ENCODE measurements at places on chromosomes 5 and 9.

DNA sequence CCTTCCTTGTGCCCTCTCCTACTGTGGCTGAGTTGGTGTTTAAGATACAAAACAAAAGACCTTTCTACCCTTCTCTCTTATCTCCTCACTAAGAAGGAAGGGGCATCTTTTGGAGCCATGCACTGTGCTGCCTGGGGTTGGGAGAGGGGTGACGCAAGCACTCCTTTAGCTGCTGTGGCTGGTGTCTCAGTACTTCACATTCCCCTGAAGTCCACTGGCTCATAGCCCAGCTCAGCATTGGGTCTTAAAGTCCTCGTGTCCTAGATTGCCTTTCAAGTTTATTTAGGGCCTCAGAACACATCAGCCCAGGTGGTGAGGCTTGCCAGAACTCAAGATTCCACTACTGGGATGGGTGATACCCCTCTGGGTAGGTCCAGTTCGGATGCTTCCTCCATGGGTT, 325.9 kb upstream of the CYLC2 start:
- no peak for DNase-seq

DNA sequence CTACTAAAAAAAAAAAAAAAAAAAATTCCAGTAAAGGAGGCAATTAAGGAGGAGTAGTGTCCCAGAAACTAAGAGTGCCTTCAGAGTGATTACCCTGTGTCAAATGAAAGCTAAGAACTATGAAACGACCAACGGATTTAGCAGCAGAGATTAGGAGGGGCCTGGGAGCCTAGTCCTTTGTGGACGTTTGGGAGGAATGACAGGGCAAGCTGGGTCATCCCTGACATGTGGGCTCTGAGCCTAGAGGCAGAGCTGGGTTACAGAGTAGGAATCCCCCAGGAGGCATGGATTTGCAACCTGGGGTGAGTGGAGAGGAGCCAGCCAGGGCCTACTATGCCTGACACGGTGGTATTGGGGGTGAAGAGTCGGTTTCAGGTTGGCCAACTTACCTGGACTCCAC, 4.3 kb upstream of the ARID3C start:
- no peak for DNase-seq

DNA sequence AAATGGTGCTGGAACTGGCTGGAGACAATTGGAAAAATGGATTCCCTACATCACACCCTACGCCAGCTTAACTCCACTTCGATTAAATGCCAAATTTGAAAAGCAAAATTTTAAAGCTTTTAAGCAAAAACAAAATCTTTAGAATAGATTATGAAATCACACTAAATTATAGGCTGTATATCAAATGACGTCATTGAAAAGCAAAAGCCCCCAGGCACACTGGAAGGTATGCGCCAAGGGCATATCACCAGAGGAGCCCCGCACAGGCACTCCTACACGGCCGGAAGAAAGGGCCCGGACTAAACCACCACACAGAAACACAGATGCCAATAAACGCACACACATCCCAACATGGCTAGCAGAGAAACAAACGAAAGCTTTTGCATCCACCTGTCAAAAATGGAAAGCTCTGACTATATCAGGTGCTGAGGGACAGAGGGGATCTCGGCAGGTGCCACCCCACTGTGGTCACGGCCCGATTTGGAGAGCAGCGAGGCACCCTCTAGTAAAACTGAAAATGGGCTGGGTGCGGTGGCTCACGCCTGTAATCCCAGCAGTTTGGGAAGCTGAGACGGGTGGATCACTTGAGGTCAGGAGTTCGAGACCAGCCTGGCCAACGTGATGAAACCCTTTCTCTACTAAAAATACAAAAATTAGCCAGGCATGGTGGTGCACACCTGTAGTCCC, 17.0 kb upstream of the MXD3 start:
- no peak for DNase-seq

- DNase-seq, result no peak
Measured at GRCh38 chr5:15014809-15015208, 143.2 kb upstream of the ANKH start.

DNA sequence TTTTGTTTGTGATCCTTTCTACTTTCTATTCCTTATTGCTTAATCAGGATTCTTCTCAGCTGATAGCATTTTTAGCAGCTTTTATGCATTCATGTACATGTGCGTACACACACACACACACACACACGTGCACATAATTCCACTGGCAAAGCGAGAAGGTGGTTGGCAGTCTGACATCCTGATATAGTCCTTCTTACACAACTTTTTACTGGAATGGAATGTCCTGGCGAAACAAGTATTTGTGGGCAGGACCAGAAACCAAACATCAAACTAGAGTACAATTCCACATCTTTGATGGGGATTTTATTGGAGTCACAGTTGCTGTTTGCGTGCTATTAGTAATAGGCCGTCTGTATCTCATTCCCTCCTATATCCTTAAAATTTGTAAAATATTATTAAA, 356.5 kb downstream of the CCDC171 start:
- no peak for DNase-seq

DNA sequence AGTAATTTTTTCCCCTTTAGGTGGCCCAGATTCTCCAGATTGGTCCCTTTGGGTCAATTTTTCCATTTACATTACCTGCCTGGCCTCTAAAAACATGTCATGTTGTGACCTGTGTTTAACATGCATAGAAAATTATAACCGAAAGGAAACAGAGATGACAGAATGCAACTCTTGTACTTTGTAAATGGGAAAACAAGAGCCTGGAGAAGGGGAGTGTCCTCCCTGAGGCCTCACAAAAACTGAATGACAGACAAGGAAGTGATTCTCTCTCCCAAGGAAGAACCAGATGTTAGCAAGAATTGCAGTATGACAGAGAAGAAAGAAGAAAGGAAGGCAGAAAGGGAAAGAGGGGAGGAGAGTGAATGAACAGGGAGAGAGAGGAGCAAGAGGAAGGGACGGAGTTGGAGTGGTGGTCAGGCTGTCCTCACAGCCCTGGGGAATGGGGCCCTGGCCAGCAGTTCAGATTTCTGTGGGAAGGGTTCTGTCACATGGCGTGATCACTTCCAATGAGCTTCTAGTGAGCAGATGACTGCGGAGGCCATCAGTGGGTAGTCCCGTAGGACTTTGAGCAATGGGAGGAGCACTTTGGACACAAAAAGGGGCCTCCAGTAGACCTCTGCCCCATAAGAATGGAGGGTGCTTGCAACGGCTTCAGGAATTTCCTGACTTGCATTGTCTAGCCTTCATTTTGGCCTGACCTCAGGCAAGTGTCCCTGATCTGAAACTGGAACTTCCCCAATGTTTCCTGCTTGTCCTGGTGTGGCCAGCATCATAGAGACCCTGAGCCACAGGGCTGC, 31.6 kb downstream of the ABLIM3 start:
- DNase-seq, result no peak

DNA sequence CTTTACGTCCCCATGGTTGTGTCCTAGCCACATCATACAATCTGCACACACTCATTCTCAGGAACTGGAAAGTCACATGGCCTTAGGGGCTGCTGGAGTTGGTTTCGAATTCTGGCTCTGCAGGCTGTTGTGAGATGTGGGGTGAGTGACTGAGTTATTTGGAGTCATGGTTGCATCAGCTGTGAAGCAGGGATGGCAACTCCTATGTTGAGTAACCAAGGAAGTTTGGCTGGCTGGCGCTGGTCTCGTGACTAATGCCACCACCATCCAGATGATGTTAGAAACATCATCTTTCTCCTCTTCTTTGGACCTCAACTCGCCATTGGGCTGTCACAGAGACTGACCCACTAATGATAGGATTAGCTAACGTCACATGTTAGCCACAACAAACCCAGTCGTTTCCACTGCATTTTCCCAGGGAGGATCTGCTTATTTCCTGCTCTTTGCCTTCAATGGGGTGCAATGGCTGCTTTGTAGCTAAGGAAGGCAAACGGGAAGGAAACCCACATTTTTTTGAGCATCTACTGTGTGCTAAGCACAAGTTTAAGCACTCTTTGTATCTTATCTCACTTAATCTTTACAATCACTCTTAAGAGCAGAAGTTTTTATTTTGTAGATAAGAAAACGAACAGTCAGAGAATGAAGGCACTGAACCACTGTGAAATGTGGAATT, 78.1 kb upstream of the UBTD2 start:
- no peak for DNase-seq

- no peak for DNase-seq
Measured at GRCh38 chr5:107251151-107251550, 419.6 kb downstream of the EFNA5 start.

DNA sequence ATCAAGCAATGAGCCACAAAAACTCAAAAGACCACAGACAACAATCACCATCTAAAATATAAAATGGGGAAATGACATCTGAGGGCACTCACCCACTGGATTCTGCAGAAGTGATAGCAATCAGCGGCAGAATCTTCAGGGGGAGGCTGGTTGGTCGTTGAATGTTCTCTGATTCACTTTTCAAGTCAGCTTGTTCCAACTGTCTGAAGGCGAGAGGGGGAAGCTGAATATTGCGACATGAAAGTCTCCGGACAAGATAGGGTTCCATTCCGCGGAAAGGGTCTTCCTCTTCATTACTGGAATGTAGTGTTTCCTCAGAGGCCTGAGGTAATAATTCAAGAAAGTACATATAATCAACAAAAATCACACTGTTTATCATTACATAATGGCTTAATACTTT, 94.9 kb upstream of the PDE4D start:
- no peak for DNase-seq

GRCh38 chr5:126044111-126044668, 379.0 kb upstream of the GRAMD2B start:
- DNase-seq, result no peak

- no peak for DNase-seq
Measured at GRCh38 chr5:153552886-153553285, 62.4 kb downstream of the GRIA1 start.

GRCh38 chr5:6484446-6484845, 35.8 kb downstream of the UBE2QL1 start:
- no peak for DNase-seq

- DNase-seq, result no peak
Measured at GRCh38 chr5:155250596-155250995, 237.0 kb downstream of the KIF4B start.

DNA sequence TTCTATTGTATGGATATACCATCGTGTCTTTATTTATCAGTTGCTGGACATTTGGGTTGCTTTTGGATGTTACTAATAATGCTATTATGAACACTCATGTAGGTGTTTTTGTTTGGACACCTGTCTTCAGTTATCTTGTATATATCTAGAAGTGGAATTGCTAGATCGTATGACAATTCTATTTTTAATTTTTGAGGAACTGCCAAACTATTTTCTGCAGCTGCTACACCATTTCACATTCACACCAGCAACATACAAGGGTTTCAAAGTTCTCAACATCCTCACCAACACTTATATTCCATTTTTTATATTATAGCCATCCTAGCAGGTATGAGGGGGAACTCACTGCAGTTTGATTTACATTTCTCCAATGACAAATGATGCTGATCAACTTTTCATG, 324.6 kb downstream of the CAAP1 start:
- no peak for DNase-seq

DNA sequence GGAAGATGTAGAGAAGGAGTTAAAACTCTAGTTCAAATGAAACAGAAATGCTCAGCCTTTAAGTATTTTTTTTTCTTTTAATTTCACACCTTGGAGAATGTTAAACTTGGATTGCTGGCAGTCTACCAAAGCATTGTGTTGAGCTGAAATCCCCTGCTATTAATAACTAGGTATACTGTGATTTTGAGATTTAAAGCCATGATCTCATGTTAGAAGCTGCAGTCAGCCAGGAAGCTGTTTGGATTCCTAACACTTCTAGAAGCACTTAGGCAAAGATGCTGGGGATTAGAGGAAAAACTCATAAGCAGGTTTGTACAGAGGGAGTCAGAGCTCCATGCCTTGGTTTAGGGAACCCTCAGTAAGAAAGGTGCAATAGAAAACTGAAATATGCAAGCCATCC, 141.4 kb downstream of the KIF4B start:
- no peak for DNase-seq

DNA sequence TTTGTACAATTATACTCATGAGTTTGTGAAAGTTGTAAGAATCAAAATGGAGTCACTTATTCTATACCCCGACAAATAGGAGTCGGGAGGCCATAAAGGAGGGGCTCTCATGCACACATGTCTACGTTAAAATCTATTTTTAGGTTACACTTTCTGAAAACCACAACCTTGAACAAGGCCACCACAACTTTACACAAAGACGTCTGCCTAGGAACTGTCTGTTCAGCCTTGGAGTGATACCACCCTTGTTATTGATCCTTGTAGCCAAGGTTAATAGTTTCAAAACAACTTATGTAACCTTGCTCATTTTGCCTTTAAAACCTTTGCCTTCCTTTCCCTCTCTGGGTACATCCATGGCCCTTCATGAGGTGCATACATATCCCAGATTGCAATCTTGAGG, 4.1 kb upstream of the NDFIP1 start:
- no peak for DNase-seq

DNA sequence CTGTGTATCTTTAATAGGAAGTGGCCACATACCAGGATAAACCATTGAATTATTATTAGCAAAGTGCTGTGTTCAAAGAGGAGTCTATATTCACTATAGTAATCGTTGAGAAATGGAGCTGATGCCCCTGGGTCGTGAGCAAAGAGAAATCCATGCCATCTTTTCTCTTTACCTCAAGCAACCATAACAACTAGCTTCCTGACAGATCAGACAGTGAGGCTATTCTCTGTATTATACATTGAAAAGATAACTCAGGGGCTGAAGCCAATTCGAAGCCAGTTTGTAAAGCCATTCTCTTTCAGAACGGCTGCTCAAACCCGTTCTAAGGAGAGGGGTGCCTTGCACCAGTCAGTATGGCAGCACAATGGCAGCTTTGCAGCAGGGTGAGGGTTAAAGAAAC, 680.6 kb downstream of the SEMA5A start:
- DNase-seq, result no peak

DNA sequence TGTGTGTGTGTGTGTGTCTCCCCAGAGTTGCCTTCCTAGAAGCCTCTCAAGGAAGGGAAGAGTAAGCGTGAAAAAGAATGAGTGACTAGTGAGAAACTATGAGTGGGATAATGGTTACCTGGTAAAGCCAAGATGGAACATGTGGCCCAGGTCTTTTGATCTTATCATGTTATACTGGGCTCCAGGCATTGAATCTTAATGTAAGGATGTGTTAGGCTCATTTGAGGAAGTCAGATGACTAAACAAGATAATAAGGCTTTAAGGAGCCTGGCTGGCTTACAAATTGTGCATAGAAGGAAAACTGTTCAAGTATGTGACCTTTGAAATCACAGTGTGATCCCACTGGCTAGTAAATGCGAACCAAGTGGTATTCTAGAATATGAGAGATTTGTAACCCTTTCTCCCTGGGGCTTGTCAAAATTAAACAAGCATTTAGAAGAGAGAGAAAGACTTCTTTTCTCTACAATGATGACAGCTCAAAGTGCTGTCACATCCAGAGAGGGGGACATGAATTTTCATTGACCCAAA, 29.9 kb upstream of the HMHB1 start:
- no peak for DNase-seq

- no peak for DNase-seq
Measured at GRCh38 chr5:82107267-82107666, 135.4 kb downstream of the ATG10 start.

GRCh38 chr9:79604921-79605562, 33.3 kb downstream of the TLE4 start:
- no peak for DNase-seq

- DNase-seq, result no peak
Measured at GRCh38 chr9:133490865-133491655, 12.2 kb upstream of the SLC2A6 start.
